ENCODE measurements at places on chromosomes 5 and 9. TPM values are rescaled to one million over a fixed set of nuclear protein-coding genes. Genes with fewer than 3 reads are reported as not detected.

DNA sequence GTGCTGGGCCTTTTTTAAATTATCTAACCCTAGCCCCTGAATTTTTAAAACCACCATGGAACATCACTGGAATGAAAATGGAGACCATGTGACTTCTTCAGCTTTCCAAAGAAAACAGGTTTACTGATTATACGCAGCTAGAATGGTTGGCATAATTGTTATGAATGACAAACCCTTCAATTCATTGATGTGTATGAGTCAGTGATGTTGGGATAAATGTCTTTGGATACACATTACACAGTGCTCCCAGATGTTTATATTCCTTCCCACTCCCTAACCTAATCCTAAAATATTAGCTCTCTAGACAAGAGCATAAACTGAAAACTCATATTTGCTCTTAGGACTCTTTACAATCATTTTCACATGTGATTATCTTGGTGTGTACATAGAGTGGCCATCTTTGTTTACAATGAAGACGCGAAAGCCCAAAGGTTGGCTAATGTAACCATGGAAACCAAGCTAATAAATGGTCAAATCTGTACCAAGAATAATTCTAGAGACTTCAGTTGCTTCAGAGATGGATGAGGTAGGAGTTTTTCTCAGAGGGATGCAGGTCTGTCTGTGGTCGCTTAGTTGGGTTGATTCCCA lies 131.2 kb upstream of the HMHB1 start:
- no peak overlapping the region for H3K27ac ChIP-seq
- DNase-seq: no peak
- no peak overlapping the region for H3K4me3 ChIP-seq
- H3K27me3 ChIP-seq: peaks cover 1% of the 10 kb centered on the region
- H3K36me3 ChIP-seq: no peaks in the 10 kb centered on the region
- H3K4me1 ChIP-seq: peaks cover 22% of the 10 kb centered on the region

- H3K27me3 ChIP-seq: no peaks in the 10 kb centered on the region
- H3K4me3 ChIP-seq: no peak overlapping the region
- no peak overlapping the region for H3K27ac ChIP-seq
- H3K4me1 ChIP-seq: no peaks in the 10 kb centered on the region
Observed at GRCh38 chr5:103862398-103862797, 299.8 kb upstream of the NUDT12 start.

GRCh38 chr9:123438821-123439220 lies 82.8 kb downstream of the CRB2 start:
- DNase-seq: no peak
- H3K27me3 ChIP-seq: no peaks in the 10 kb centered on the region
- H3K27ac ChIP-seq: no peak overlapping the region
- H3K4me3 ChIP-seq: no peak overlapping the region

DNA sequence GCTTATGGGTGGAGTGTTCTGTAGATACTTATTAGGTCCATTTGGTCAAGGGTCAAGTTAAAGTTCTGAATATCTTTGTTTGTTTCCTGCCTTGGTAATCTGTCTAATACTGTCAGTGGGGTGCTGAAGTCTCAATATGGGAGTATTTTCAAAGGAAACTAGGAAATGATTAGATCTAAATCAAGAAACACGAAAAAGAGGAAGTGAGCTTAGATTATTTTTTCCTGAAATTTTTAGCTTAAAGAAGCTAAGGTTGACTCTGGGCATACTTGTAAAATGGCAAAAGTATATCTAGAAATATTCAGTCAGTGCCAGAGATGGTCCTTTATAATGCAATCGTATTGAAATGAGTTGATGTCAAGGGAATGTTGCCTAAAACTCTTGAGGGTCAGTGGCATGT lies 313.5 kb downstream of the ICE1 start:
- no peak overlapping the region for H3K27ac ChIP-seq
- H3K36me3 ChIP-seq: no peaks in the 10 kb centered on the region
- peaks cover 8% of the 10 kb centered on the region for H3K27me3 ChIP-seq
- H3K4me1 ChIP-seq: no peaks in the 10 kb centered on the region
- H3K4me3 ChIP-seq: no peak overlapping the region

Gene RBM18
- total RNA-seq: 28.6 TPM

Gene FAM163B
- not detected for total RNA-seq

Gene PAIP1
- 44.6 TPM for total RNA-seq

Gene AK3
- 35.5 TPM for total RNA-seq

- no peaks in the 10 kb centered on the region for H3K36me3 ChIP-seq
- no peak for DNase-seq
Observed at GRCh38 chr9:98375138-98375726, 119.8 kb upstream of the TBC1D2 start.

Gene STK32A
- not detected for total RNA-seq

Gene GPR150
- 0.45 TPM for total RNA-seq

GRCh38 chr5:32325062-32325461 lies 12.3 kb upstream of the MTMR12 start:
- peaks cover 4% of the 10 kb centered on the region for H3K4me1 ChIP-seq
- peaks cover 1% of the 10 kb centered on the region for H3K36me3 ChIP-seq
- H3K4me3 ChIP-seq: no peak overlapping the region
- DNase-seq: no peak
- H3K27me3 ChIP-seq: no peaks in the 10 kb centered on the region
- no peak overlapping the region for H3K27ac ChIP-seq

GRCh38 chr5:170486371-170486770 lies 17.4 kb upstream of the KCNIP1 start:
- no peak for DNase-seq
- no peaks in the 10 kb centered on the region for H3K27me3 ChIP-seq
- no peak overlapping the region for H3K4me3 ChIP-seq
- no peaks in the 10 kb centered on the region for H3K4me1 ChIP-seq

DNA sequence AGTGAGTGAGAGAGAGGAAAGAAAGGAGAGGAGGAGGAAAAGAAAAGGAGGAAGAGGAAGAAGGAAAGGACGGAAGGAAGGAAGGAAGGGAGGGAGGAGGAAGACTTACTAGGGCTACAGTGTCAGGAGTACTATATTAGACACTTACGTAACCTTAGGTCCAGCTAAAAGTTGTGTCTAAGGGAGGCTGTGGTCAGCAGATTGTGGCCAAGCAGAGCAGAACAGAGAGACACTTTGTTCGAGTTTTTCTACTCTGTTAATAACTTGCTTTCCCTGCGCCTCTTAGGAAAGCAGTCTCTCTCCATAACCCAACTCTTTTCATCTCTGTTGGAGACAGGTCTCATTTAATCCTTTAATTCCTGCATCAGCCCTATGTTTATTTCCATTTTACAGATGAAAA lies 138.9 kb downstream of the KCNN2 start:
- no peak overlapping the region for H3K27ac ChIP-seq
- H3K4me3 ChIP-seq: no peak overlapping the region
- H3K4me1 ChIP-seq: no peaks in the 10 kb centered on the region
- no peaks in the 10 kb centered on the region for H3K27me3 ChIP-seq

Gene TOR2A
- 16.1 TPM for total RNA-seq

DNA sequence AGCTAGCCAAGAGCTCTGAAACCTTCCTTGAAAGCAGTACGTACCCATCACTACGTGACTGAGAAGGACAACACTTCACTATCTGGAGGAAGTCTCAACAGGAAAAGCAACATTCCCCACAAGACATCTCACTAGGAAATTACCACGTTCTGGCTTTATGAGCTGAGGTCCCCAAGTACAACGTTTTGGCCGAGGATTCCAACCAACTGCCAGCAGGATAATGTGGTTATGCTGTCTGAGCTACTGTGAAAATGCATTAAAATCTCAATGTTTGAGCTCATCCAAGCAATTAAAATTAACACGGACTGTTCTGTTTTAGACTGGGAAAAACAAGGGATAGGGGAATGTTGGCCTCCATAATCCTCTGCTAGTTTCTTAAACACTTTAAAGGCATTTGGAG lies 16.4 kb downstream of the MED27 start:
- H3K4me3 ChIP-seq: no peak overlapping the region
- H3K27me3 ChIP-seq: no peaks in the 10 kb centered on the region
- H3K27ac ChIP-seq: no peak overlapping the region
- no peak for DNase-seq
- peaks cover 25% of the 10 kb centered on the region for H3K36me3 ChIP-seq

DNA sequence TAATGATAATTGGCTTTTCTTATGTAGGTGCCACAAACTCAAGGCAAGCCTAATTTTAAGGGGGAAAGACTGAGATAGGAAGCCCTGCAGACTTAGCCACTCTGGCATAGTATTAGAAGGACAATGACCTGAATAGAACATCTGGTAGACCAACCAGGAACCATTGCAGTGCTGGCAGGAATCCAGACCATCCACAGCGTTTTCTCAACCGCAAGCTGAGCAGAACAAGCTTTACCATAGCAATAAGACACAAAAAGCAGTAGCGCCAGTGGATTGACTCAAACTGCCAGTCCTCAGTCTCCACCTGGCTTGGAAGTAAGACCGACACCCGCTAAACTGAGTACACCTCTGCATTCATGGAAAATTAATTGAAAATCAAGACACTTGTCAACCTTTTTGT lies 141.3 kb upstream of the LPAR1 start:
- no peak for DNase-seq
- peaks cover 3% of the 10 kb centered on the region for H3K27me3 ChIP-seq
- H3K36me3 ChIP-seq: no peaks in the 10 kb centered on the region
- no peak overlapping the region for H3K4me3 ChIP-seq

GRCh38 chr5:65073250-65073661 lies 304.5 kb downstream of the CWC27 start:
- H3K27ac ChIP-seq: no peak overlapping the region
- H3K27me3 ChIP-seq: no peaks in the 10 kb centered on the region
- H3K4me3 ChIP-seq: no peak overlapping the region
- H3K36me3 ChIP-seq: no peaks in the 10 kb centered on the region
- peaks cover 10% of the 10 kb centered on the region for H3K4me1 ChIP-seq

GRCh38 chr9:18480662-18481093 lies 6.7 kb downstream of the ADAMTSL1 start:
- H3K36me3 ChIP-seq: no peaks in the 10 kb centered on the region
- no peak overlapping the region for H3K4me3 ChIP-seq
- H3K27me3 ChIP-seq: peaks cover 5% of the 10 kb centered on the region
- no peak overlapping the region for H3K27ac ChIP-seq

GRCh38 chr9:12604164-12604821 lies 88.9 kb upstream of the TYRP1 start:
- no peak for DNase-seq
- H3K27ac ChIP-seq: no peak overlapping the region
- H3K4me3 ChIP-seq: no peak overlapping the region
- H3K27me3 ChIP-seq: no peaks in the 10 kb centered on the region

GRCh38 chr9:34084562-34084961 lies 35.9 kb upstream of the UBAP2 start:
- no peak overlapping the region for H3K4me3 ChIP-seq
- H3K36me3 ChIP-seq: peaks cover 8% of the 10 kb centered on the region
- no peak for DNase-seq
- H3K27me3 ChIP-seq: no peaks in the 10 kb centered on the region

All from activated CD8-positive, alpha-beta T cell treated with anti-CD3 and anti-CD28 coated beads for 36 hours (primary cell).